A549 (cell line): ENCODE measurements at places on chromosomes 6 and 20.

DNA sequence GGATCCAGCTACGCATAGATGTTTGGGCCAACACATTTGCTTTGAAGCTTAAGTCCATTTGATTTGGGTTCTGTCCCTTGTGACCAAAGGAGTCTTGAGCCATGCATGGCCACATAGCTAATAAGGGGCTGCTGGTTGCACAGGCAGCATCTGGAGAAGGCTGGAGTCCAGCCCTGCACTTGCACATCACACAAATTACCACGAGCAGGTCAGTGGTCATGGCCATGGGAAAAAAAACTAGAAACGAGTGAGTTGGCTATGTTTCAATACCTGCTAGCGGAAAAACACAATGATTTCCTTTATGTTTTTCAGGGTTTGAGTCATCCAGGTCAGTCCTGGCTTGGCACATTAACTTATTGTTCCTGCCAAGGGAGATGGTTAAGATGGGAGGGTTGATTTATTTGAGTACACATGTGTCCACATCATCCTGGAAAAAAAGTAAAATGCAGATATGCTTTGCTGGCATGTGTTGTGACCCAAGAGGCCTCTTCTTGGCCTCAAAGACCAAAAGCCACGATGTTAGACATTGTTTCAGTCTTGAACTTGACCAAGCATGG, 5.6 kb upstream of the STX16 start:
- DNase-seq, result no peak

DNA sequence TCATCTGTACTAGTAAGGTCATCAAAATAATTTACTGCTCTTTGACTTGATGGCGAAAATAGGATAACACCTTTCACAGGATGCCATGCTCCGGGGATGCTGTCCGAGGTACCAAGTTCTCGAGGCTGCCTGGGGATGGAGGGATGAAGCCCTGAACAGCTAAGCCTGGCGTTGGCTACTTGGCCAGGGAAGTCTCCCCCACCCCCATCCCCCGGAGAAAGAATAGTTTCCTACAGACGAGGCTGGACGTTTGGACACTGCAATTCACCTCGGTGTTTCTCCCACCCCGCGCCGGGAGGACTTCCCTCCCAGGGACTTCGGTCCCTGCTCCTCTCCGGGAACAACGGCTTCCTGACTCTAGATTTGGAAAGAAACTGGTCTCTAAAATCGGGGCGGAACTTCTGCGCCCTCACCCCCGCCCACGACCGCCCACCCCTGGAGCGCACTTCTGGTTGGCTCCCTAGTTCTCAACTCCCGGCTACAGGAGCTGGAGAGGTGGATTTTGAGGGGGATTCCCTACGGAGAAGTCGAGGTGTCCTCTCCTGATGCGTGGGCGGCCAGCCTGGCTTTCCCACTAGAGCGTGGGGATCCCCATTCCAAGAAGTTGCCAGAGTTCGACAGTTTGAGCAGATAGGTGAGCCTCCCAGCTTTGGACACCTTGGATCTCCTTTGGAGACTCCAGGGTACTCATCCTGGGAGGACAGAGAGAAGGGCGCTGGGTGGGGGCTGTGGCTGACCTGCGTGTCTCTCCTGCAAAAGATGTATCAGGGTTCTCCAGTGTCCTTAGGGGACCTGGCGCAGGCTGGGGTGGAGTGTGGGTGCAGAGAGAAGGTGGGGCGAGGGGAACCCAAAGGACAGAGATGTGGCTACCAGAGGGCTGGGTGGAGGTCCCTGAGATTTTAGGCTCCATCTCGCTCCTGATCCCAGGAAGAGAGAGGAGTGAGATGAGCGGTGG, 1.1 kb downstream of the PCSK2 start:
- no peak for DNase-seq

- DNase-seq, result no peak
These were observed 926 bp downstream of the PEX3 start for GRCh38 chr6:143451531-143451930.

GRCh38 chr6:136127873-136128272, 122.2 kb downstream of the MTFR2 start:
- no peak for DNase-seq

- no peak for DNase-seq
These were observed 16.3 kb upstream of the PDE10A start for GRCh38 chr6:165679326-165679725.

GRCh38 chr20:19876828-19877460, 118.9 kb downstream of the RIN2 start:
- no peak for DNase-seq

DNA sequence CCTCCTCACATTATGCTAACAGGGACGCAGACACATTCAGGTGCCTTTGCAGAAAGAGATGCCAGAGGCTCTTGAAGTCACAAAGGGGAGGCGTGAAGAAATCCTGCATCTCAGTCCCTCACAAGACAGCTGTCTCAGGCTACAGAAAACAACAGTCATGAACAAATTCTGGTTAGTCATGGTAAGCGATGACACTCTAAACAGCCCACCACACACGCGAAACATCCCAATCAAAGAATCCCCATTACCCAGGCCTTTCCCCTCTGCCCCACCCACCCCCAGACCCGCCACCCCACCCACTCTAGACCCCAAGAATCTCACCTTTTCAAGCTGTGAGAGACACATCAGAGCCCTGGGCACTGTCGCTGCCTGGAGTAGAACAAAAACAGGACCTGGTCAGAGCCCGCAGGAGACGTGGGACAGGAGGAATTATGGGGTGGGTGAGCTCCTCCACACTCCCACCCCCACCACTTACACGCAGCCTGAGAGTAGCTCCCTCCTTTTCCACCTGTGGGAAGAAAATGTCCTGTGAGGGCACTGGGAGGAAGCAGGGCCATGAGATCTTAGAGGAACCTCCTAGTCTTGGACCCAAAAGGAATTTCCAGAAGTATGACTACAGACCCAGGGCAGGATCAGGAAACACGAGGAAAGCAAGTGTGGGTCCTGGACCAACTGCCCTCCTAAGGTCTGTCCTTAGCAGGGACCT, 2.7 kb downstream of the HLA-B start:
- no peak for DNase-seq

DNA sequence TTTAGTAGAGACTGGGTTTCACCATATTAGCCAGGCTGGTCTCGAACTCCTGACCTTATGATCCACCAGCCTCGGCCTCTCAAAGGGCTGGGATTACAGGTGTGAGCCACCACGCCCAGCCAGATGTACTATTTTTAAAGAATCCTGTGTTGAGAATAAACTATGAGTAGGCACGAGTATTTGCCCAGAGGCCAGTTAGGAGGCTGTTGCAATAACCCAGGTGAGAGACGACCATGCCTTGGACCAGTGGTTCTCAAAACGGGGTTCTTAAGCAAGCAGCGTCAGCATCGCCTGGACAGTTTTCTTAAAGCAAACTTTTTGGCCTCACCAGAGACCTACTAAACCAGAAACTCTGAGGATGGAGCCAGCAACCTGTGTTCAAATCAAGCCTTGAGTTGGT, 258.8 kb downstream of the ZNF217 start:
- DNase-seq, result no peak
